ENCODE measurements at places on chromosomes 11 and 22.
A peak's percentile ranks its signal among the peaks of the same experiment; 100 is the strongest.

- DNase-seq, result no peak
These were observed 221.2 kb downstream of the MN1 start for GRCh38 chr22:27580311-27580897.

DNA sequence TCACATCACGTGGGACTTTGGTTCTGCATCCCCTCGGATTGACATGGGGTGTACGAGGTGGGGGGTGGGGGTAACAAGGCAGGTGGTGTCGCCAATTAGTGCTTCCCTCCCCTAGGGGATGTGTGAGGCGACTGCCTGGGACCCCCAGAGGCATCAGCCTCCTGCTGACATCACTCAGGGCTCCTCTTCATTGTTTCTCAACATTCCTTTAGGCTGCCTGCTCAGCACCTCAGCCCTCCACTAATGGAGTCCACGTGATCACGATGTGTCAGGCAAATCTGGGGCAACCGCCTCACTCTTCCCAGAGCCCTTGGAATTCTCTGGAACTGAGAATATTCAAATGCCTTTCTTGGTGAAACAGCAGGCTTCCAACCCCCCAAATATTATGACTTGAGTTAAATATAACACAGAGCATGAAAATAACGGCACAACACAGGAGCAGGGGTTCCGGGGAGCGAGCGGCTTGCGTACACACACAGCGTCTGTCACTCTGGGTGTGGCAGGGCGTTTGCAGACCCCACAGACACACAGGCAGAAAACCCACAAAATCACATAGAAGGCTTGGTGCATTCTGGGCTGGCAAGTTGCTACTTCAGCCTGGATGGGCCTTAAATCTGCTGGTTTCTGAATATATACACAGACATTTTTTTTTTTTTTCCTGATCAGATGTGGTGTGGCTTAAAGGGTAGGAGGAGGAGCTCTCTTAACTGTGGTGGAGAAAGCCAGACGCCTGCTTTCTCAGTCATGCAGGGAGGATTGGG is 170.1 kb upstream of the CADM1 start:
- no peak for DNase-seq

- no peak for DNase-seq
These were observed 224.5 kb downstream of the ADAMTS15 start for GRCh38 chr11:130672911-130673310.

DNA sequence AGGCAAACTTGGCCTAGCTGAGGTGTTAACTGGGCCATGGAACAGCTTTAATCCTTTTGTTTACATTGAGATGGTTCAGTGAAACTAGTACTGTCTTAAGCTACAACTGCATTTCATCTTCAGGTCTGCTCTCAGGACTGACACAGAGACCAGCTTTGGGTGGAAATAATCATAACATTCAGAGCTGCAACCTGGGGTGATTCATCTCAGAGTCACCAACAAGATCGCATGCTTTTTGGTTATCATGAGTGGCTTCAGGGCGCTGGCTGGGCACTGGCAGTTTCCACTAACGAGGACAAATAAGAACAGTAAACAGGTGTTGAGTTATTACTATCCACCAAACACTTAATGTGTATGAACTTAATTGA is 60.9 kb upstream of the PAX6 start:
- no peak for DNase-seq

DNA sequence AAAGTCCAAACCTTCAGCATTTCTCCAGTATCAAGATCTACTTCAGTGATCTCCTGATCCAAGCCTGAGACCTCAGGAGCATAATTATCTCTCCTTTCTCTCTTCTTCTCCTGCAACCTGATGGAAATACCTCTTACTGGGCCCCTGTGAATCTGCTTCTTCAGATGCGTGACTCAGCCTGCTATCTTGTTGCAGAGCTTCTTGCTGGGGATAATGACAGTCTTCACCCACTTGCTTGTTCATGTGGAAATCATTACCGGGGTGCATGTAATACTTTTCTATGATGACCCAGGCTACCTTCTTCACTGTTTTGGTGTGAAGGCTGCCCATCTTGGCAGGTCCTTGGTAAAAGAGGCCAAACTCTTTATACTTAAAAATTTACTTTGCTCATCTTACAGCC is 140.0 kb upstream of the POU2AF2 start:
- no peak for DNase-seq

DNA sequence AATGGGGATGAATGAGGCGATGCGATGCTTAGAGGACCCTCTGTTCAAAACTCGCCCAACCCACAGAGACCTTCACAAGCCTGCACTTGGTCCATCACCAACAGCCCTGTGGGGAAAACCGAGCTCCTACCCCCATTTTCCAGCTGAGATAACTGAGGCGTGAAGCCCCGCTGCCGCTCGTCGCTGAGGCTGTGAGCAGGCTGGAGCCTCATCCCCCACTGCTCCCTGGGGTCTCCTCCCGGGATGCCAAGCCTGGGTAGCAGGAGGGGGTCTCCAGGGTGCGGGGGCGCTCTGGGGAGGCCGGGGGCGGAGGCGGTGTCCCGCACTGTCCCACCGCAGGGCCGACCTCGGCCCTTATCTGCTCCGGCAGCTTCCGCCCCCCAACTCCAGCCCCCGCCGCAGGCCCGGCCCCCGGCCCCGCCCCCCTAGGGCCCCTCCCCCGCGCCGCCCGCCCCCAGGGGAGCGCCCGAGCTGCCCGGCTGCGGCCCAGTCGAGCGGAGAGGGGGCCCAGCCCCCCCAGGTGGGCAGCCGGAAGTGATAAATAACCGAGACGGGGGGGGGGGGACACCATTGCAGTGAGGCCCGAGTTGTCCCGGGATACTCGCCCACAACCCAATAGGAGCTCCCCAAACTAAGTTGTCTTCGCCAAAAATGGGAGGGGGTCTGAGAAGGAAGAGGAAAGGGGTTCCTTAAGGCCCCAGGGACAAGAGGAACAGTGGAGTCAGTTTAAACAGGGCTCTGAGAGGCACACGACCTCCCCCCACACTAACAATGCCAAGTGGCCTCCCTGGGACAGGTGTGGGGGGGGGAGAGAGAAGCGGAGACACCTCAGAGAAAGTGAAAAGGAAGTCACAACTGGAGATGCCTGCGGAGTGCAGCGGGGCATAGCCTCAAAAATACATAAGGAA is 8.3 kb upstream of the SLC39A13 start:
- DNase-seq, result no peak

- DNase-seq, result no peak
These were observed 491.9 kb downstream of the OPCML start for GRCh38 chr11:133040289-133040900.

- peak; percentile 57 for DNase-seq
These were observed 12.2 kb upstream of the MFNG start for GRCh38 chr22:37498289-37498909.

DNA sequence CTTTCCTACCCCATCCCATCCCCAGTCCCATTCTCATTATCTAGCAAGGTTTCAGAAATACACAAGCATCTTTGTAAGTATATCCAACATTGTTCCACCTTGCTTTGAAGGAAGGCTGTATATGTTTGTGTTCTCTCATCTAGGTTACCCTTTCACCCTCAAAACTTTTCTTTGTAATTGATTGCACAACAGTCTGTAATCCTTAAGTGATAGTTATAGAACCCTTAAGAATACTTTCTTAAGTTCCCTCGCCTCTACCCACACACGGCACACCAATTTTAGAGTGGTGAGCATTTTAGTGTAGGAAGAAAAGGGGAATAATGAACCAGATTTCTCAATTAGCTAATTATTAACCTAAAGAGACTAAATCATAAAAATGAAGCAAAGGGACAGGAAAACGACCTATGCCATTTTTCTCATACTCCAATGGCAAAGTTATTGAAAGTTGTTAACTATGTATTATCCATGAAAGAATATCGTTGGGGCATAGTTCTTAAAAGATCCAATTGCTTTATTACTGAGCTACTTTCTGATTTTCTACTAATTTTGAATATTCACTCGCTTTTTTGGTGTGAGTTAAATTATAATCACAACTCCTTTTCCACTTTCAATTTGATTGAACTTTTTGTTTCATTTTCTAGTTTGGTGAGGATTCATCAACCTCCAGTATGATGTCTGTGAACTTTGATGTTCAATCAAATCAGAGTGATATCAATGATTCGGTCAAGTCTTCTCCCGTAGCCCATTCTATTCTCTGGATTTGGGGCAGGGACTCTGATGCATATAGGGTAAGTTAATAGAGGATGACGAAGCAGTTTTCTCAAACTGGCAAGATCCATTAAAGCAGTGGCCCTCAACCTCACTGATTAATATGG is 44.9 kb downstream of the TTC17 start:
- no peak for DNase-seq

DNA sequence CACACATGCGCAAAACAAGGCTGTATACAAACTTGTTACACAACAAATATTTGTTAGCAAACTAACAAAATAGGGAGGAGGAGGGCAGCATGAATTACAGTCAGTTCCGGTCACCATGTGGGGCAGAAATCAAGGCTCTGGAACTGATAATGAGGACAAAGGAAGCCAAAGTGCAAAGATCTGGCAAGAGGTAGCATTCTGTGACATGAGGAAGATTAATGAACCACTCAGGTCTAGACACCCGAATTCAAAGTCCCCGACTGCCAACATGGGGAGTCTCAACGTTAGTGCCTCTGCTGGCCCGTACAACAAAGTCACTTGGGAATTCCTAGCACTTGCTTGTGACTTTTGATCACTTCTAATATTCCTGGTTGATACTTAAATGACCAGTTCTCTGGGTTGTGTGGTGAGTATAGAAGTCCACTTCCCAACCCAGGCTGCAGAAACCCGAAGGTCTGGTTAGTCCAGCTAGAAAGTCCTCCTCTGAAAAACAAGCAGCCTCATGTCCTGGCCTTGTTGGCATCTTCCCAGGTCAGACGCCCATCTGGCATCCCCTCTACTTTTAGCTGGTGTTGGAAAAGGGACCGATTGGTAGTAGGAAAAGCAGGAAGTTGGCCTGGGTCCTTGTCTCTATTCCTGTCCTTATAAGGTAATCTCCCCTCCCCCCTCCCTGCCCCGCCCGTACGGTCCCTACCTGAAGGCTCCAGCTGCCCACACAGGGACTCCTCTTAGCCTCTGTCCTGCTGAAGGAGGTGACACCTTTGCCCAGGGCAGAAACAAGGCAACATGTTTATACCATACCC is 1.6 kb downstream of the SUN2 start:
- DNase-seq, result no peak

GRCh38 chr22:39024519-39025308 is 3.8 kb downstream of the APOBEC3D start:
- no peak for DNase-seq

DNA sequence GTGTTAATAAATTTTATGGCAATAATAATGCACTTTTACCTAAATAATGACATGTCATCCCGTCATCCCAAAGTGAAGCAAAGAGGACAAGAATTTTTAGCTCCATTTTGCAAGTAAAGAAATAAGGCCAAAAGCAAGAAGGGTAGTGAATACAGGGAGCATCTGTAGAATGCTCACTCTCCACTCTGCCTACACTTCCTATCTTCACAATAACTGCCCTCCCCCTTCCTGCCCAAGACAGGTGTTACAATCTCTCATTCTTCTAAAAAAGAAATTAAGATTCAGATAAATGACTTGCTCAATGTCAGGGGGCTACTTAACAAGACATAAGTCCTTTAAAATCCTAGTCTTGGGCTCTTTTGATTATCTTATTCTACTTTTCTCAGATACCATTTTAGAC is 8.9 kb downstream of the RDX start:
- no peak for DNase-seq

DNA sequence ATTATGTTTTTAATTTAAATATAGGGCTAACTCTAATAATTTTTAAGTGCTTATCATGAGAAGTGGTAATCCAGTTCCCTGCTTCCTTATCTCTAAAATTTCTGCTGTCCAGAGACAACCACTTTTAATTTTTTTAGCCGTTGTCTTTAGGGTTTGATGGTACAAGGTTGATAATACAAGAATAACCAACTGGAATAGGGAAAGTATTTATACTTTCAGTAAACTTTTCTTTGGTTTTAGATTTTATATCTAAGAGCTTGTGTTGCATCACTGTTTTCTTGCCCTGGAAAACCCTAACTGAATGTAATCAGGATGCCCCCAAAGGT is 46.5 kb upstream of the ADORA2A start:
- no peak for DNase-seq

GRCh38 chr22:40463017-40463631 is 92.7 kb downstream of the SGSM3 start:
- peak; percentile 15 for DNase-seq

GRCh38 chr22:41197038-41197972 is 7.8 kb upstream of the L3MBTL2 start:
- DNase-seq, result peak; percentile 70

DNA sequence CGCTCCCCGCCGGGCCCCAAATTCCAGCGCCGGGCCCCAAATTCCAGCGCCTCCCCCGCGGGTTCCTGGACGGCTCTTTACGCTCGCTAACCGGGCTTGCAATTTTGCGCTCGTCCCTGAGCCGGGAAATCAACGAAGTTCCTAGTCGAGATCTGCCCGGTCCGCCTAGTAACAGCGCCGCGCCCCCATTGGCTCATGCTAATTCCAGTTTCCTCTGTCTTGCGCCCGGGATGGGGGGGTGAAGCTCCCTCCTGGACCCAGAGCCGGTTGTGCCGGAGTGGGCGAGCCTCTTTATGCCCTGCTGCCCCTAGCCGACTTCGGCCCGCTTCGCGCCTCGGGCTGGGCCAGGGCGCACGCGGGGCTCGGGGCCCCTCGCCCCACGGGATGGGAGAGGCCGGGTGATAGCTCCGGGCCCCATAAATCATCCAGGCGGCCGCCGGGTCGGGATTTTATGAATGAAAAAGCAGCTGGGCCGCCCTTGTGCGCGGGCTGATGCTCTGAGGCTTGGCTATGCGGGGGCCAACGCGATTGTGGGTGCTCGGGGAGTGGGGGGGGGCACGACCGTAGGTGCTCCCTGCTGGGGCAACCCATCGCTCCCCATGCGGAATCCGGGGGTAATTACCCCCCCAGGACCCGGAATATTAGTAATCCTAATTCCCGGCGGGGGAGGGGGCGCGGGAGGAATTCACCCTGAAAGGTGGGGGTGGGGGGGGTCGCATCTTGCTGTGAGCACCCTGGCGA is 1.8 kb upstream of the CCND1 start:
- no peak for DNase-seq

- no peak for DNase-seq
These were observed 37.6 kb downstream of the FZD4 start for GRCh38 chr11:86917589-86917988.

GRCh38 chr11:62501432-62501891 is 45.1 kb downstream of the AHNAK start:
- DNase-seq, result no peak

DNA sequence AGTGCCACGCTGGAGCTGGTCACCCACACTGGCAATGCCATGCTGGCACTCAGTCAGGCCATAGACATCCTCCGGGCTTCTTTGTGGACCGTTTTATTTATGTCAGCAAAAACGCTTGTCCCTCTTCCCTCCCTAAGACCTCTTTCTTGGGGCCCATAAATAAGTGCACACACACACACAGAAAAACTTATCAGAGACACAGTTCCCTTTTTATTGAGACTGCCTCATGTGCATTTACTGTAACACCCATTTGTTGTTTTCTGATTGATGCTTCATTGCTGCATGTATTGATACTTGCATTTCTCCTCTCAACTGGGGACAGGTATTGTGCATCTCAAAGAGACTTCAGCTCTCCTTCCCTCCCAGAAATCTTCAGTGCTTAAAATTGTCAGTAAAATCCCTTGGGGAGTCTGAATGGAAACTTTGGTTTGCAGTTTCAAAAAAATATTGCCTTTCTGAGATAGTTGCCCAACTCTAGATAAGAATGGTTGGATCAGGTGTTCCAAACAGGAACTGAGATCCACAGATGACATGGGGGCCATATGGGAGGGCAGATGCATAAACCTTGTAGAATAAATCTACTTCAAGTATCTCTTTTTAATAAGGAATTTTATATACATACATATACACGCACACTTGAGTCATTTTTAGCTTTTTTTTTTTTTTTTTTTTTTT is 50.9 kb downstream of the PPP2R1B start:
- DNase-seq, result no peak

GRCh38 chr11:95245038-95245437 is 14.0 kb upstream of the SESN3 start:
- no peak for DNase-seq
